ENCODE measurements at places on chromosomes 7 and 10. TPM values are rescaled to one million over a fixed set of nuclear protein-coding genes. Genes with fewer than 3 reads are reported as not detected.

GRCh38 chr7:38673795-38674194 lies 42.6 kb upstream of the AMPH start:
- DNase-seq, result peak; percentile 11

- DNase-seq, result peak; percentile 41
These were observed 59.5 kb downstream of the TMEM130 start for GRCh38 chr7:98810153-98810802.

DNA sequence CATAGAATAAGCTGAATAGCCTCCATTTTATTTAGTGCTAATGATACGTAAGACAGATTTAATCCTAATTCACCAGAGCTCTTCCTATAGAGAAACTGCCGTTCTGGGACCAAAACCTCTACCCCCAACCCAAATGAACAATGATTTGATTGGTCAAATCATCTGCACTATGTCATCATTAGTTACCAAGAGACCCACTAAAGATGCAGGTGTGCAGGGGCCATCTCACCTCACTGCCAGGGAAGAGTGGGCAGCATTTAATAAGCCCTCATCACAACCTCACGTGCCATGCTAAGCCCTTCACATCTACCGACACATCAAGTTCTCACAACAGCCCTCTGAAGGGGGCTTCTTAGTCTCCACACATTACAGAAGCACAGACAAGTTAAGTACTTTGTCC lies 87.0 kb downstream of the VIPR2 start:
- no peak for DNase-seq

DNA sequence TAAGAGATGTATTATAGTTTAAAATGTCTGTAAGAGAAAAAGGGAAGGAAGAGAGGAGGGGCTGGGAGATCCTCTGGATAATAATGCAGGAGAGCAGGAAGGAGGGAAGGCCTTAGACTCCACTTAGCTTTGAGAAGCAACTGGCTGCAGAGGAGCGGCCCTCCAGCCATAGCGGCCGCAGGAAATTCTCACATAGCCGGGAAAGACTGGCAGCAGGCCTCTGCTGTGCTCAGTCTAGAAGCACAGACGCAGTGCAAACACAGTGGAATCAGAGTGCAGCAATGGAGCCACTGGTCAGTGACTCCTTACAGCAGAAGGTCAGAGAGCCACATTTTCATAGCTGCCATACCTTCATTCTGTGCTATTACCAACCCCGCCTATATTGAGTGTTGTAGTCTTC lies 153.3 kb downstream of the VWC2 start:
- DNase-seq, result no peak

- no peak for DNase-seq
These were observed 36.1 kb downstream of the STK32C start for GRCh38 chr10:132271458-132272230.

GRCh38 chr10:72133517-72133916 lies 45.2 kb upstream of the SPOCK2 start:
- DNase-seq, result peak; percentile 78

Gene ANK3
- total RNA-seq, result 21.1 TPM

Gene CYP26A1
- total RNA-seq, result 0.53 TPM

Data from astrocyte (in vitro differentiated cells and primary cell).